Activated naive CD8-positive, alpha-beta T cell treated with anti-CD3 and anti-CD28 coated beads for 36 hours (primary cell): ENCODE measurements at places on chromosomes 4 and X.

GRCh38 chr4:47954245-47954644 lies 39.9 kb upstream of the NFXL1 start:
- no peak for DNase-seq

DNA sequence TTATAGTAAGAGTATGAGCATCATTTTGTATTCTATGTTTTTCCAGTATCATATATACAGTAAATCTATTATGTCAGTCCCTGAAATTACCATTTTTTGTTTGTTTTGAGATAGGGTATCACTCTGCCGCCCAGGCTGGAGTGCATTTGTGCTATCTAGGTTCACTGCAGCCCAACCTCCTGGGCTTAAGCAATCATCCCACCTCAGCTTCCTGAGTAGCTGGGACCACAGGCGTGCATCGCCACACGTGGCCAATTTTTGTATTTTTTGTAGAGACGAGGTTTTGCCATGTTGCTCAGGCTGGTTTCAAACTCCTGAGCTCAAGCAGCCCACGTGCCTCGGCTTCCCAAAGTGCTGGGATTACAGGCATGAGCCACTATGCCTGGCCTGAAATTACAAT lies 85.6 kb downstream of the ZNF330 start:
- no peak for DNase-seq

- no peak for DNase-seq
These were observed 21.9 kb downstream of the GPRIN3 start for GRCh38 chr4:89285745-89286144.

DNA sequence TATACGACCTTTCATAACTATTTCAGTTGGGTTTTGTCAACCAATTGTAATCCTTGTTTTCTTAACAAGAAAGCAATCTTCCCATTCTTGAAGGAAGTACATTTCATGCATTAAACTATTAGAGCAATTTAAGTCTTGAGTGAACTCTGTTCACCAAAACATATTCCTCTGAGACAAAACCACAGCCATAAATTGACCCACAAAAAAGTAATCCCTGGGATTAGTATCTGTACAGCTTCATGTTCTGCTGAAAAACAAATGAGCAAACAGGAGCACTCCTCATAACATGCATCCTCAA lies 207.0 kb upstream of the PDE5A start:
- DNase-seq = no peak

- DNase-seq = no peak
These were observed 184.3 kb upstream of the NUDT6 start for GRCh38 chr4:123106747-123107146.

DNA sequence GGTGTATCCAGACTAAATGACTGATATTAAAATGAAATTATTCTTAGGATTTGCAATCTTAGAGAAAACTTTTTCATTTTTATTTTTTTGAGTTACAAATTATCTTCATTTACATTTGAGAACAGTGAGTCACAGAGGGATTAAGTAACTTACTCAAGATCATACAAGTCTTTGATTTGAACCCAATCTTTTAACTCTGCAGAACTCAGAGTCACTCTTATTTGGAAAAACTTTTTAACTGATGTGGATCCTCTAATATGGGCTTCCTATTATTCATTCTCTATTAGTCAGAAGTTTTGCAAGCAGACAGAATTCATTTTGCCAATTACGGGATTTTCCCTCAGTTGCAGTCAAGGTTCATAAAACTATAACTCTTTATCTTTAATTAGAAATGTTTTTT lies 20.1 kb downstream of the HPRT1 start:
- no peak for DNase-seq

DNA sequence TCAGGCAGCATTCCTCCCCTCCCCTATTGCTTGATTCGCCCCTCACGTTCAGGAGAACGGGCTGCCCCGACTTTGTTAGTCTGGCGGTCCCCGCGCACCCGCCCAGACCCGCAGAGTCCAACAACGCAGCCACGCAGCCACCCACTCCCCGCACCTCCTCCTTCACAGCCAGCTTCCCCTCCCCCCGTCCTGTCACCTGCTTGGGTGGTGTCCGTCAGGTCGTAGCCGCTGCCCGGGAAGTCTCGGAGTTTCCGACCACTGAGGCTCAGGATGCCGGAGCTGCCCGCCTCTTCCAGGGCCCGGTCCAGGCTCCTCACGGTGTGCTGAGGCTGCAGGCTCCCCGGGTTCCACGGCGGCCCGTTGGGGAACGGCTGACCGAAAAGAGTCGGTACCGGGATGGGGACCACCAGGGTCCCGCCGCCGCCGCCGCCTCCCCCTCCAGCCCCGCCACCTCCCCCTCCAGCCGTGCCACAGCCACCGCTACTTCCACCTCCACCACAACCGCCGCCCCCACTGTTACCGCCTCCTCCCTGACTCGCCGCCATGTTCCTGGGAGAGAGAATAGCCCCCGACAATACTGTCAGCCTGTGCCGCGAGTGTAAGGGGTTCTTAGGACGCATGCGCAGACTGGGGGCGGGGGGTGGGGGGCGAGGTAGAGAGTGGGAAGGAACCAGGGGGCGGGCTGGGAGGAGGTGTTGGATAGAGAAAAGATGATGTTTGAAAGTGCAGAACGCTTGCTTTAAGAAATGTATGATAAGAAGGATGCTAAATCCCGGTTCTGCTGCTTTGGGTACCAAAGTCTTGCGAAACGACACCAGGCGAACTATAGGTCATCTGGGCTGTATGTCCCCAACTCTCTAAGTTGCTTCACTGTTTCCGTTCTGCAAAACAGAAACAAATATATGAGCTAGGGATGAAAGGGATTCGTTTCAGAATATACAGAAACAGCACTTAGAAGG lies at the start of gene LRCH2:
TSS of gene LRCH2 (minus strand) at position 600 of the 959 bp plus-strand sequence. CDS start at position 545, 55 bp downstream.
- DNase-seq = no peak

- no peak for DNase-seq
These were observed 15.8 kb upstream of the DHRSX start for GRCh38 chrX:2516623-2517022.

DNA sequence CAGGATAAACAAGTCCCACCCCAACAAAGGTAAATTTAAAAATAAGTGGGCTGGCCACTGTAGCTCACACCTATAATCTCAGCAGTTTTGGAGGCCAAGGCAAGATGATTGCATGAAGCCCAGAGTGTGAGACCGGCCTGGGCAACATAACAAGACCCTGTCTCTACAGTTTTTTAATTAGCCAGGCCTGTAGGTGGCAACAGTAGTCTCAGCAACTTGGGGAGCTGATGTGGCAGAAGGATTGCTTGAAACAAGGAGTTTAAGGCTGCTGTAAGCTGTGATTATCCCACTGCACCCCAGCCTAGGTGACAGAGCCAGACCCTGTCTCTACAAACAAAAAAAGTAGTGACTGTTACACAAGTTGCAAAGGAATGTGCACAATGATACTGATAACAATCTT lies 74.6 kb upstream of the FAAH2 start:
- no peak for DNase-seq

GRCh38 chr4:9849538-9849920 lies 68.1 kb downstream of the DRD5 start:
- DNase-seq = no peak

GRCh38 chr4:114383721-114384120 lies 214.9 kb upstream of the UGT8 start:
- no peak for DNase-seq

DNA sequence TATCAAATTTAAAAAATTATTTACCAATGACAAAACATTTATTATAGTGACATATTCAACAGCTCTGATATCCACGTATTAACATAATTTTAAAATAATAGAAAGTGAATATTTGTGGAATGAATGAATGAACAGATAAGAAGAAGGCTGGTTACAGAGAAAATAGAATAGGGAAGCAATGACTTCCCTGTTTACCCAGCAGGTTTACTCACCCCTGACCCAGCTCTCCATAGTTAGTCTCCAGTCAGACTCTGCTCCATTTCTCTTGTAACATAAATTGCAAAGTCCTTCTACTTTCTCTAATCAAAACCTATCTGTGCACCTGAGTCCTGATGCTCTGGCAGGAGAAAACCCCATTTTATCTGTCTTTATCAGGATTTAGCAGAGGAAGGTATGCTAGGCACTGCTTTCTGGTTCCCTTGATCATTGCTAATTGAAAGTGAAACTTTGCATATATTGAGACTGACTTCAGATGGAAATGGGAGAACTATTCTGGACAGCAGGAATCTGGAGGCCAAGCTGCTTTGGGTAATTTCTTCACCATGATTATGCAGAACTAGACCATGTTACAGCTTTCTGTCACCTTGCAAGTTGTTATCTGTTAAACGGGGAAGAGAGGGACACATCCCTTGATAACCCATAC lies 363.0 kb downstream of the FAT4 start:
- no peak for DNase-seq

DNA sequence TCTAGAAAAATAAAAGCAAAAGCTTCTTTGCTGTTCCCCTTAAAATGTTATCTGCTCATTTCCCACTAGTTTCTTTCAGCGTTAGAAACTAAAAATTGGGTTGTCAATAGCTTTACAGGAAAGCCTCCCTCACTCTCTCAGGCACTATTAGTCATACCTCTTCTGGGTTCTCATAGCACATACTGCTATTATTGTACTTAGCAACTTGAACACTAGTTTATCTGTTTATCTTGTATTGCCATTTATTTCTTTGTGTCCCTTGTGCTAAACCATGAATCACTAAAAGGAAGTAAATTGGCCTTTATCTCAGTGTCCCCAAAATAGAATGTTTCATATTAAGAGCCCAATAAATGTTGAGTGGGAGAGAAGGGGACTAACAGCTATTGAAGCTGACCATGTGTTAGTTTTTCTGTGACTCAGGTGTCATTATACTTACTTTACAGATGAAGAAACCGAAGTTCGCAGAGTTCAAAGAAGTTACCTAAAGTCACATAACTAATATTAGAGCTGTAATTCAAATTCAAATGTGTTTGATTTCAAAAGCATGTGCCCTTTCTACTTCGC lies 124.8 kb upstream of the CITED1 start:
- no peak for DNase-seq

GRCh38 chr4:117560329-117560728 lies 474.0 kb upstream of the NDST3 start:
- no peak for DNase-seq

GRCh38 chrX:68186552-68187262 lies 246.6 kb downstream of the OPHN1 start:
- no peak for DNase-seq

GRCh38 chr4:142248946-142249345 lies 597.2 kb downstream of the INPP4B start:
- no peak for DNase-seq

GRCh38 chr4:6752486-6752829 lies 30.1 kb upstream of the KIAA0232 start:
- no peak for DNase-seq

DNA sequence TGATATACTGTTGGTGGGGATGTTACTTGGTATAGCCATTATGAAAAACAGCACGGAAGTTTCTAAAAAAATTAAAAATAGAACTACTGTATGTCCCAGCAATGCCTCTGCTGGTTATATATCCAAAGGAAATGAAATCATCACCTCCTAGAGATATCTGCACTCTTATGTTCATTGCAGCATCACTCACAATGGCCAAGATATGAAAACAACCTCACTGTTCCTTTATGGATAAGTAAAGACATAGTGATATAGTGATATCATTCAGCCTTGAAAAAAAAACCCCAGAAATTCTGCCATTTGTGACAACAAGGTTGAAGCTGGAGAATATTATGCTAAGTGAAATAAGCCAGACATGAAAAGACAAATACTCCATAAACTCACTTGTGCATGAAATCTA lies 543.8 kb upstream of the SLIT2 start:
- no peak for DNase-seq

DNA sequence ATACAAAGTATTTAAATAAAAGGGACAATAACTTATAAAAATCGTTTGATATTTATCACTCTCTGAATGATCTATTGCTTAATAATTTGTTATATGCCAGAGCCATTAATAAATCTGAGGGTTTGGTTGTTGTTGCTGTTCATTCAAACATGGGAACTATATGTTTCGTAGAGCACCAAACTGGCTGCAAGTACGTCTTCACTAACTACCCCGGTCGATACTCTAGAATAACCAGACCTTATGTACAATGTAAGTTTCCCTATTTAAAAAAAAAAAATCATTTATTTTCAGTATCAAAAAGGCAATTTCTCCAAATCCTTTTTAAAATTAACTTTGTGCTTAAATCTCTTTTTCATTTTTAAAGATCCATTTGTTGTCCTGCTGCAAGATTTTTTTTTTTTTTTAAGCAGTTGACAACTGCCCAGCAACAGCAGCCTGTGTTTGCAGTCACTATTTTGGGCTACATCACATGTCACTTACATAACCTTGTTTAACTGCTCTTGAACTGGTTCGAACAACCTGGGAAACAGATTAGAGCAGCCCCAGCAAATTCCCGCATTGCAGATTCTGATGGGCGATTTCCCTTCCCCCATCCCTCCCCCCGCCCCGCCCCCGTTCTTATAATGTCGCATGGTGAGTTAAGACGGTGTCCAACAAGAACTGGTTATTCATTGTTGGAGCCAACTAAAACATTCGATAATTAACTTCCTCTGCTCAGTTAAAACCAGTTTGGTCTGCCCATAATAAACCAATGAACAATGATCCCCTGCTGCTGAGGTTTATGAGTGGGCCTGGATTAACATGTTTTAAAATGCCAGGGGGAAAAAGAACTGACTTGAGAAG lies 238.9 kb downstream of the NR3C2 start:
- no peak for DNase-seq

DNA sequence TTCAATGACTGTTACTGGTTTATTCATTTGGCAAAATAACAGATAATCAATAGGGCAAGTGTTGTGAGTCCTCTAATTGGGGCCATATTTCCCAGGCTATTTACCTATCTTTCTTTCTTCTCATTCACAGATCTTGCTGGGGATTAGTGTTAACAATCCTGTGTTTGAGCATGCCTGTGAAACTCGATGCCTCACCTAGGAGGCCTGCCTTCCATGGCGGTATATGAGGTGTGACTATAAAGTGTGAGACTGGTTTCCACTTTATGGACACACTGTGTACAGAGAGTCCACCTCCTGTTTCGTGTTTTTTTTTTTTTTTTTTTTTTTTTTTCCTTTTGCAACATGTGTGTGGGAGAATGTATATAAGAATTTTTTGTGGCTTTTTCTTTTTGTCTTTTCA lies 199.3 kb downstream of the BMPR1B start:
- no peak for DNase-seq

DNA sequence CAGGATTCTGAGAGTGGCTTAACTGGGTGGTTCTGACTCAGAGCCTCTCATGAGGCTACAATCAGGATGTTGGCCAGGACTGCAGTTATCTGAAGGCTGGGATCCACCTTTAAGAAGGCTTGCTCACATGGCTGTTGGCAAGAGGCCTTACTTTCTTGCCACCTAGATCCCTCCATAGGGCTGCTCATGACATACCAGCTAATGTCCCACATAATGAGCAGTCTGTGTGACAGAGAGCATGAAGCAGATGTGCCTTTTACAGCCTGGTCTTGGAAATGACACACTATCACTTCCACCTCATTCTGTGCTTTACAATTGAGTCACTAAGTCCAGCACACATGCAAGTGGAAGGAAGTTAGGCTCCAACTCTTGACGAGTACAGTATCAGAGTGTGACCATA lies 4.3 kb upstream of the RBM3 start:
- no peak for DNase-seq

DNA sequence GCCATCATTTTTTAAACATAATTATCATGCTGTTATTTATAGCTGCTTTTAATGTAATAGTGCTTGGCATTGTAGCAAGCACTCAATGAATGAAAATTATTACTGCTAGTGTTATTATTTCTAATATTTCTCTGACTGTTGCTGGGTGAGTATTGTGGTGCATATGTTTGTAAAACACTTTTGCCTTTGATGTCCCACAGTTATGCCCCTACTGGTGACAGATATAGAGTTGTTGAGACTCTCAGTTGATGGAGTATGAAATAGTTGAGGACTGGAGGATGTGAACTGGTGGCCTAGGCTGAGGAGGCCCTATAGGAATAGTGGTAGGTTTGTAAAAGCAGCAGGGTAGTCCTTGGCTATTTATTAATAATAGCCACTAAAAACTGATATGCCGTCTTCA lies 9.6 kb downstream of the INTS6L start:
- no peak for DNase-seq
